Stimulated activated CD4-positive, alpha-beta T cell treated with anti-CD3 and anti-CD28 coated beads, Interleukin-12 subunit alpha, Interleukin-12 subunit beta, amount 100 ng/mL, for 24 hours (primary cell): ENCODE measurements at places on chromosomes 7 and 10.

GRCh38 chr10:131013281-131013912 is 298.1 kb downstream of the TCERG1L start:
- no peak for DNase-seq

- DNase-seq = no peak
Measured at GRCh38 chr7:33091111-33091531, 18.1 kb downstream of the RP9 start.

- DNase-seq = no peak
Measured at GRCh38 chr7:124459101-124460055, 306.2 kb downstream of the GPR37 start.

- DNase-seq = no peak
Measured at GRCh38 chr7:157635148-157635500, 298.3 kb downstream of the DNAJB6 start.

- DNase-seq = no peak
Measured at GRCh38 chr10:132189016-132189415, 2.3 kb downstream of the DPYSL4 start.

GRCh38 chr10:72886621-72887020 is 6.9 kb upstream of the OIT3 start:
- DNase-seq = no peak
